ENCODE measurements at places on chromosomes 5 and 9.

DNA sequence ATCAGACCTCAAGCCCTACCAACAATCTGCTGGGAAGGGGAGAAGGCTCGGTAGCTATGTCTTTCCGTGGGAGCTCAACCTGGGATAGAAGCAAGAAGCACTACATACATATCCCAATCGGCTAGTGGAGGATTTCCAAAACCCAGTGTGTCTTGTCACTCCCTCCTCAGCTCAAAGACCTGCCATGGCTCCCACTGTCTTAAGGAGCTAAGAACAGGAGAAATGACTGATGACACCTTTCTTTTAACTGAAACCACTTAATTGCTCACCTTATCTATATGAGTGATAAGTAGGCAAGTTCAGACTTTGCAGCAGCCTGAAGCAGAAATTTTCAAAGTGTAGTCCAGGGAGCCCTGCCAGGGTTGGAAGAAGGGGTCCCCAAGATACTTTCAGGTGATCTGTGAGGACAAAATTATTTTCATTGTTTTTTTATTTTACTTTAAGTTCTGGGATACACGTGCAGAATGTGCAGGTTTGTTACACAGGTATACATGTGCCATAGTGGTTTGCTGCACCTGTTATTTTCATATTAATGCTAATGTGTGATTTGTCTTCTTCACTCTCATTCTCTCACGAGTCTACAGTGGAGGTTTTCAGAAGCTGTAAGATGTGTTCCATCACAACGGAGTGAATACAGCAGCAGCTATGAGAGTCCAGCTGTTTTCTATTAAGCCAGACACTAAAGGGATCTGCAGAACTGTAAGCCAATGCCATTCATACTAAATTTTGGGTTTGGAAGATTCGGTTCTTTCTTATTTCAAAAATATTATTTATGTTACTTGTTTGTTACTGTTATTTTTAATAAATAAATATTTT lies 41.4 kb downstream of the PAX5 start:
- no peak for DNase-seq

GRCh38 chr5:31911291-31912265 lies 262.5 kb downstream of the GOLPH3 start:
- no peak for DNase-seq

DNA sequence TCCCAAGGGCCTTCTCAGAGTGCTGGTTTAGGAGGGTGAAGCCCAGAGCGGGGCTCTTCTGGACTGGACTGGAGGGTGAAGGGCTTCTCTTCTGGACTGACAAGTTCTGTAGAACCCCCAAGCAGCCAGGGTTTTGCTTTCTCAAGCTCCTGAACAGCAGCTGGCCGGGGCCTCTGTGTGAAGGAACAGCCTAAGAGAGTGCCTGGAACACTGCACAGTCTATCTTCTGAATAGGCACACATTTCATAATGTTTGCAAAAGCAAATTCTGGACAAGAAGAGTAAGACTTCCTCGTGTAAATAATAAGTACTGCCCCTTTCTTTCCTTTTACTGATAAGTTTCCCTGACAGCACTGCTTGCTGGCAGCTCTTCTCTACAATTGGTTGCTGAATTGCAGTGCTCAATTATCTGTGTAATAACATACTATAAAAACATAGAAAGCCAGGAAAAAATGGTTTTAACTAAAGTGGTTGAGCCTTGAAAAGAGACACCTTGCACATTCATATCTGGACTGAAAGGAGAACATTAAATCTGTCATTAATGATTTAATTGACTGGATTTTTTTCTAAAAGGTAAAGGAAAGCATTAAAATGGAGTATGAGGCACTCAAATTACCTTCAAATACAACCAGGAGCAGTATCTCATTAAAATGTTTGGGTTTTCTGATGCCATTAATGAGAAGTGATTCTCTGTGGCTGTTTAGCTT lies 20.5 kb downstream of the MAST4 start:
- no peak for DNase-seq

DNA sequence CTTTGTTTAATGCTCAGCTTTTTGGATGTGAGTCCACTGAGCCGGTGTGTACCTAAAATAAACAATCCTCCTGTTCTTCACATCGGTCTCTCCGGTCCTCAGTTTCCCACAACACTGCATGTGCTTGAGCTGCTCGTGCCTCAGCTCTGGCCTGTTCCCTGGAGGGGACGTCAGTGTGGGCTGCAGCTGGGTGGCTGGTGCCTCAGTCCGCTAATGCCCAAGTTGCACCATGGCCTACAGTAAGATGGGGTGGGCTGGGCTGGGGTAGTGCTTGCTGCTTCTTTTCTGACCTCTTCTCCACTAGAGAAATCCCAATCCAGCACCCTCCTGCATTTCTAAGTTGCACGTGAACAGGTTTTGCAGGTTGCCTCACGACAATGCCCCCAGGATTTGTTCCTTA lies 595 bp upstream of the BTNL9 start:
- no peak for DNase-seq

GRCh38 chr5:168776070-168776469 lies 196.9 kb upstream of the PANK3 start:
- no peak for DNase-seq

GRCh38 chr5:72555871-72556270 lies 48.7 kb upstream of the ZNF366 start:
- DNase-seq, result no peak

DNA sequence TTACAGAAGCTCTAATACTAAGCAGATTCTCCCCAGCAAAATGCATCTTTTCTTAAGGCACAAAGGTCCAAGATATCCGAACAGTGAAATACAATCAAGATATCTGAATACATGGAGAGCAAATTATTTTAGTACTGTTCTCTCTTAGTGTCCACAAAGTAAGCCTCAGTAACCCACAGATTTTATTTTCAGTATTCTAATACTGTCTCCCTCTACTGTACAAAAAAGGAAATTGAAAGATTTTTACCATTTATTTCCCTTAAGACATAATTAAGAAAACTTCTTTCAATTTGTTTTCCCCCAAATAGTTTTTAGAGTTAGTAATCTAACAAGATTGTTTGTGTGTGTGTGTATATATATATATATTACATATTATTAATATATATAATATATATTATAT lies 24.7 kb upstream of the NOL6 start:
- DNase-seq, result no peak

GRCh38 chr9:14768405-14769229 lies 46.1 kb upstream of the CER1 start:
- peak; percentile 48 for DNase-seq

DNA sequence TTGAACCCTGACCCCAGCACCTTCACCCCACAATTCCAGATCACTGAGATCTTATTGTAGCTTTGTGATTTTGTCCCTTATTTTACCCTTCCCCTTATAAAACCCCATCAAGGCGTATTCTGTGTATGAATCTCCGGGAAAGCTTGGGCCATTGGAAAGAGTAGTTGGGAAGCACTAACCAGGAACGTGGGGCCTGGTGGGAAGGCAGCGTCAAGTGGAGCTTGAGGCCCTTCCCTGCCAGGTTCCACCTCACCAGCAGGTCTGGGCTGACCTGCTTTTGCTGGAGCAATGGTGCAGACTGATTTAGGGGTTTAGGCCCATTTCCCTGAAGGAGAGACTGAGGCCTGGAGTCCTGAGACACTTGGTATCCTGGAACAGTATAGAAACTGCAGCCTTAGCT lies 9.3 kb downstream of the PHF2 start:
- DNase-seq, result no peak

GRCh38 chr9:132589148-132590036 lies 7.0 kb downstream of the BARHL1 start:
- no peak for DNase-seq

GRCh38 chr9:26159575-26160392 lies 481.5 kb upstream of the TUSC1 start:
- no peak for DNase-seq

GRCh38 chr9:95087659-95088242 lies 229.8 kb downstream of the FANCC start:
- DNase-seq, result no peak

- no peak for DNase-seq
Observed at GRCh38 chr9:106859957-106860720, 2.8 kb upstream of the ZNF462 start.

- no peak for DNase-seq
Observed at GRCh38 chr9:120043448-120043847, 536.5 kb downstream of the CDK5RAP2 start.

DNA sequence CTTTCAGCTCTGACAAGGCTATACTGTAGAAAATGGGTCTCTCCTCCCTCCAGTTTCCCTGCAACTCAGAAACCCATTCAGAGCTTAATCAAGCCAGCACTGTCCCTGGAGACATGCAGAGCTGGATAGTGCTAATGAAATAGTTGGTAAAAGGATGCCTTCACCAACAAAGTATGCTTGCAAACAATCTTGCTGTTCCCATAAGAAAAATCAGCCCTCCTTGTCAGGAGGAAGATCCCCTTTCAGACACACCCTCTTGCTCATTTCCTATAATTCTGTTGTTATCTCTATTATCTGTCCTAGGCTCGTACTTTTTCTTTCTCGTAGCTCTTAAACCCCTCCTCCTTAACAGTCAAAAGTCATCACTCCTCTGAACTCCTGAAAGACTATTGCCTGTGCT lies 9.9 kb upstream of the OSMR start:
- DNase-seq, result no peak

GRCh38 chr5:15737036-15737821 lies 237.2 kb downstream of the FBXL7 start:
- DNase-seq, result no peak

- DNase-seq, result no peak
Observed at GRCh38 chr5:16502866-16503265, 37.3 kb upstream of the ZNF622 start.
